ENCODE measurements at places on chromosomes 12 and 14.
A peak's percentile ranks its signal among the peaks of the same experiment; 100 is the strongest.

GRCh38 chr12:75389706-75390105, 1.2 kb upstream of the GLIPR1L2 start:
- DNase-seq, result no peak

DNA sequence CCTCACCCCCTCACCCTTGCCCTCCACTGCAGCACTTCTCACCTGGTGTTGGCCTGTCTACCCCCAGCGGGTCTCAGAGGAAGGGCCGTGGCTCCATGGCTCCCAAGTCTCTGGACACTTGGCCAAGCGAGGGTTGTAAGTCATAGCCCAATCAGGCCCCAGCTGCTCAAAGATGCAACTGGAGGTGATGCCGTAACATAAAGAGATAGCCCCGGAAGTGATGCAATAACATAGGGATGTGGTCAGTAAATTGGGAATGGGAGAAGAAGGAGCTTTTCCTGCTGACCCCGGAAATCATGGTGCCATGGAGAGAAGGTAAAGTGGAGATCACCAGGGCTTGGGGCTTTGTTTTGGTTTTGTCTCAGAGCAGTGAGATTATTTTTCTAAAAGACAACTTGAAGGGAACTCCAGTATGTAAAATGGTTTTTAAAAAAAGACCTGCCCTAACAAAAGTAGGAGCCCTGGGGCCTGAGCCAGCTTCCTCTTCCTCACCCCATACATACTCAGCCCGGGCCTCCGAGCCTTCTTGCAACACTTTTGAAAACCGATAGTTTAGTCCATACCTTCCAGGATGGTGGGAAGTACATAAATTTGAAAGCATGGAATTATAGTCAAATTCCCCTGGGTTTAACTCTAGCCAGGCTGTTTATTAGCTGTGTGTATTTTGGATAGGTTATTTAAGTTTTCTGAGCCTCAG, 212.5 kb downstream of the CRADD start:
- DNase-seq, result no peak

DNA sequence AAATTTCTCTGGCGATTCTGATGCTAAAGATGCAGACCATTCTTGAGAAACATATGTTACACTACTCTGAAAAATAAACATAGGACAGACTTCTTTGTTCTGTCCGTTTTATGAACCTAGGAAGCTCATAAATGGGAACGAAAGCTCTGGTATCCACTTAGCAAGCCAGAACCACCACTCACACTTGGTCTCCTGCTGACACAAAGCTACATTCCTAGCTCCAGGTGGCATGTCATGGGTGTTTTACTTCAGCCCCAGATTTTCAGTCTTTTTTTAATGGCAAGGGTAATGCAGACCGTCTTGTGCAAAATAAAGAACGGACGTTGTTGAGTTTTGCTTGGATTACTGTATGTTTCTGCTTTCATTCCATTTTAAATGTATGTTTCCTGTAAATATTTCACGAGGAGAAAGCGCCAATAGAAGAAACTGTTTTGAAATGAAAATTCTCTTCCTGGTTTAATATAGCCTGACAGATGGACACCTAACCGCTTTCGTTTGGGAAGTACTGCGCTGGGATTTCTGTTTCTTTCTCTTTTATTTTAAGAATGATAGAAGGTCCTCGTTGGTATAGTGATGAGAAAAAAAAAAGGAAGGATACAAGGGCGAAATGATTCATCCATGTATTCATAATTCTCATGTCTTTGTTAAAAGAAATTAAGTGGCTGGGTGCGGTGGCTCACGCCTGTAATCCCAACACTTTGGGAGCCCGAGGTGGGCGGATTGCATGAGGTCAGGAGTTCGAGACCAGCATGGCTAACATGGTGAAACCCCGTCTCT, 871 bp upstream of the COQ5 start:
- DNase-seq, result peak; percentile 64

DNA sequence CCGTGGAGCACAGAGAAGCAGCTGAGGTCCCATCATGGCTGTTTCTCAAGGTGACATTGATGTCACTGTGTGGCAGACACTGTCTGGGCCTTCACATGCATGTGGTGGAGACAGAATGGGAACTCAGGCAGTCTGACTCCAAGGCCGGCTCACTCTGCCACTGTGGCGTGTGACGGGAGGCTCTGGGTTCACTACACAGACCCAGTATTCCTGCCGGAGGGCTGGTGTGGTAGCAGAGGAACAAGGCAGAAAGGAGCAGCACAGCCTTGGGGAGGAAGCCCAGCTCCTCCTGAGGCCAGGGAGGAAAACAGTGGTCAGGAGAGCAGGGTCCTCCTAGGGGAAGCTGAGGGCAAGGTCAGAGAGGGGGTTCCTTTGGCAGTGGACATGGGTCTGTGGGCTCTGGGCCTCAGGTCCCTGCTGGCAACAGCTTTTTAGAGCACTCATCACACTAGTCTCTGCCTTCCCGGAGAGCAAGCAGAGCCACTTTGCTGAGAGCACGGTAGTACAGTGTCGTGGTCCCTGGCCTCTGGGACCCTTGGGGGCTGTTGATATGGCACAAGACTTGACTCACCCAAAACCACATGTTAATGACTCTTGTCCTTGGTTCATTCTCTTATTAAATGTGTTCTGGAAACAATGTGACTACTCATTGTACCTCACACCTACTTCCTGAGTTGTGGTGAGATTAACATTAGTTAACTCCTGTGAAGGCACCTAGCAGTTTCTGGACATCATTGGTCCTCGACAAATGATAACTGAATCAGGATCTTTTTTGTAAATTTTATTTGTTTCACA, 21.3 kb downstream of the DCAF4 start:
- DNase-seq, result no peak

DNA sequence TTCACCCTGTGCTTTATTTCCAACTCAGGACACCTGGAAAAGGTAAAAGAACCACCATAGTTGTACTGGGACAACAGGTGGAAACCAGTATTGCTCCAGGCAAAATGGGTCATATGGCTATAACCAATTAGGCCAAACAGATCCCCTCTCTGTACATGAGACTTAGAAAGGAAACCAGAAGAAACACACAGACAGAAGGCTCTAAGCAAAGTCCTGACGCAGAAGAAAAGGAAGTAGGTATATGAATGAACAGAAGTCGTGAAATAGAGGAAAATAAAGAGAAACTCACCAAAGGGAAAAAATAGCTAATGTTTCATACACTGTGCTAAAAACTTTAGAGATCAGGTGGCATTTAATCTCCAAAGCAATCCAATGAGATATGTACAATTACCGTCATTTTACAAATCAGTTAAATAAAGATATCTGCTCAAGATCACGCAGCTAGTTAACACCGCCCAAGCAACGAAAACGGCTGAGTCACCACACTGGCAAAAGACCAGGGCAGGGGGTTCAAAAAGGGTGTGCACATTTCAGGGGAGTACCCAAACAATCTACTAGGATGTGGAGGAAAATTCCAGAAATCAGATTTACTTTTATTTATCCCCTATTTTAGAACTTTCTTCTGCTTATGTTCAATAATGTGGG, 82.3 kb downstream of the ITPR2 start:
- DNase-seq, result no peak

DNA sequence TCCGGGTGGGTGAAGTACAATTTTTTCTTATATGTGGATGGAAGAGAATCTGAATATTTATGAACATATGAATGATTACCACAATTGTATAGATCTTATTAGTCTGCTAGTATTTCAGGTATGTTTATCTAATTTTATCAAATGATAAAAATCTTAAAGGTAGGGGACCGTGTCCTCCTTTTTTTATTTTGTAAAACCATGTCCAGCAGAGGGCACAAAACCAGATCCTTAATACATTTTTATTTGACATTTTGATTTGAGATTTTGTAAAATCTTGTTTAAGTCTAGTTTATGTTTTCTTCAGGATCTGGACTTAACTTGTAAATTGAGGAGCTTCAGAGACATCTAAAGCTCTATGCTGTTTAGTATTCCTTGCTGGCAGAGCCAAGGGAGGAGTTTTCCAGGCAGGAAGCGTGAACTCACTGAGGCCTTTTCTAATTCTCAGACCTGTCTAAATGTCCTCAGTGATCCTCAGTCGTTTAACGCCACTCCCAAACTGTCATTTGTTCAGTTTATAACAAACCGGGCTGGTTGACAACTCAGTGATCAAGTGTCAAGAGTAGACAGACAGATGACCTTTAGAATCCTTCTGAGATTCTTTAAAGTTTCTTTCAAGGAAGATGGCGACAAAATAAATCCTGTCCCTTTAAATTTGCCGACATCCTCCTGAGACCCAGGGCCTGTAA, 263.9 kb downstream of the KTN1 start:
- peak; percentile 22 for DNase-seq

- DNase-seq, result peak; percentile 34
These were observed 972 bp downstream of the PTGDR start for GRCh38 chr14:52268279-52269061.

GRCh38 chr14:55117803-55118441, 11.1 kb upstream of the LGALS3 start:
- no peak for DNase-seq

GRCh38 chr14:57988445-57988844, 122.6 kb upstream of the SLC35F4 start:
- DNase-seq, result no peak

DNA sequence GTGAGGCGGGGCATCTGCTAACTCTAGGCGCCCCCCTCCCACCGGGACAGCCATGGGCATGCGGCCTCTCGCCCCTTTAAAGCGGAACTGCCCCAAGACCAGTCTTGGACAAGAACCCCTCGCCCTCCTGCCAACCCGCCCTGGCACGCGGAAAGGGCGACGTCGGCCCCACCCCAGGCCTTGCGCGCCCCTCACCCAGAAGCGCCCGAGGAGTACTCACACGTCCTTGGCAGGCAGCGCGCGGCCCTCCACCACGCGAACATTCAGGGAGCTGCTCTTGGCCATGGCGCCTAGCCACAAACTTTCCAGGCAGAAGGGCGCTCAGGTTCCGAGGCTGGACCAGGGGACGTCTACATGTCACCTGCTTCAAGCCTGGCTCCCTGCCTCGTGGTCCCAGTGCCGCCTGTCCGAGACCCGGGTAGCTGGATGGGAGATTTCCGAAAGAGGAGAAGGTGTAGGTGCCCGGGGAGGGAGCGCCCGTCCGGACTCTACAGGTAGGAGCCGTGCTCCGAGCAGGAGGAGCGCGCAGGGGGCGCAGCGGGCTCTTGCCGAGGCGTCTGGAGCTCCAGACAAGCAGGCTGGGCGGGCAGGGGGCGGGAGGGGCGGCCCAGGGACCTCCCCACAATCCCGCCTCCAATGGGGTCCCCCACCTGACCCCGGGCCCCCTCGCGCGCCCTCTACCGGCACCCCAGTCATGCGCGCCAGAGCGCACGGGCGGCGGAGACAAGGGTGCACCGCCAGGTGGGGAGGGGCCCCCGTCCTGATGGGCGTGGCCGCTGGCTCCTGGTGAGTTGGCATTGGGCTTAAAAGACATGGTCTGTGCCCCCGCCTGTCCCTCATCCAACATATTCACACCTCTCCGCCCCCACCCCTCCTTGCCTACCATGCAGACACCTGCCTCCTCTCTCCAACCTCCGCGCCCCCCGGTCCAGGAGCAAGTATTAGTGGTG, at the start of gene RASAL1:
Gene RASAL1, minus strand, starts transcription at position 584 of the 950 bp plus-strand sequence. Its CDS starts 299 bp downstream, at position 285.
- DNase-seq, result no peak

- no peak for DNase-seq
These were observed 59.8 kb downstream of the BCL11B start for GRCh38 chr14:99212199-99212598.

- no peak for DNase-seq
These were observed 22.1 kb downstream of the PRKD1 start for GRCh38 chr14:29905543-29905942.

GRCh38 chr14:49114161-49114893, 471.9 kb downstream of the RPS29 start:
- no peak for DNase-seq

DNA sequence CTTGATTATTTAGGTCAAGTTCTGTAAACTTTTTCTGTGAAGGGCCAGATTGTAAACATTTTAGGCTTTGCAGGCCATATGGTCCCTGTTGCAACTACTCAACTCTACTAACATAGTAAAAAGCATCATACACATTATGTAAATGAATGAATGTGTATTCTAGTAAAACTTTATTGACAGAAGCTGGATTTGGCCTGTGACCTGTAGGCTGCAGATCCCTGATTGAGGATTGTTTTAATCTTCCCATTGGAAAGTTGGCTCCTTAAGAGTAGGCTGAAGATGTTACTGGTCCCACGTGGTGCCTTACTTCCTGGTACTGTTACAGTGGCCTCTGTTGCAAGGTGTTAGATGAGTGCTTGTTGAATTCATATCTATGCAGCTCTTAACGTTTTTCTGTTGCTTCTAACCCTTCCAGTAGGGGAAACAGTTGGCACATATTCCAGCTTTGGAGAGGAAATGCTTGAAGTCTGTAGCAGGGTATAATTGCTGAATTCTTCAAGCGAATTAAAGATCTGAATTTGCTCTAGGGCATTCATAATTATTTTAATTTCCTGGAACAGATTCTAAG, 133.6 kb upstream of the DNM1L start:
- no peak for DNase-seq

DNA sequence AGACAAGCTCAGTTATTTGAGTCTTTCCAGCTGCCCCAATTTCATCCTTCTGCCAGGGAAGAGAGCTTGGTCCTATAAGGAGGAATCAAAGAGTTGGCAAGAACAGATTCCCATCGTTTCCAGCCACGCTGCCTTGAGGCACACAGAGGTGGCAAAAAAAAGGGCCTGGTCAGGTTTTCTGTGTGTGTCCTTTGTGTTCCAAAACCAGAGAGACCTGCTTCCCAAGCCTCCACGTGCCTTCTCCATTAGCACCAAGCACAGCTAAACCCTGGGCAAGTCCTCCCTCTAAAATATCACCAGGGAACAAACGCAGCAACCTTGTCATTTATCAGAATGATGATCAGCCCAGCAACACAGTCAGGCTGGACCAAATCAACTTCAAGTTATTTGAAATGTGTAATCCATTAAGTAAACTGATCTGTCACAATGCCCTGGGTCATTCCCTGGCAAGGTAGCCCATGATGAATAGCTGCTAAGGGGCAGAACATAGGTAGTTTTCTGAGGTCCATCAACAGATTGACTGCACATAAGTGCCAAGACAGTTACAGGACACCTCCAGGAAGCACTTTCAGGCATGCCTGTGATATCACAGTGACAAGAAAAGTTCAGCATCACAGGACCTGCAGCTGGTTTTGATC, 28.6 kb upstream of the C12orf42 start:
- DNase-seq, result no peak

DNA sequence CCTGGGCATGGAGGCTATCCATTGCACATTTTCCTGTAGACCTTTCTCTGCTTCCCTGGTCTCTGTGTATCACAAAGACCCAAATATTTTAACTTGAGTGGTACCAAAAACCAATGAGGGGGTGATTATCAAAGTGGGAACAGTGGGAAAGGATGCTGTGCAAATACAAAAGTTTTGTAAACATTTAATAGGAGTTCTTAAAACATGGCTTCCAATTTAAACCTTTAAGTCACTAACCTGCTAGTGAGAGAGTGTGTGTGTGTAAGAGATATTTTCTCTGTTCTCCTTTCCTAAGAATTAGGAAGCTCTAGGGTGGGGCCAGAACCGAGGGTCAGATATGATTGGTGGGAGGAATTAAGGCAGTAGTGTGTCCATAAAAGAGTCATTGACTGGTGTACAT, 64.5 kb upstream of the ARHGAP5 start:
- no peak for DNase-seq

GRCh38 chr12:126160912-126161311, 1095.7 kb downstream of the AACS start:
- DNase-seq, result no peak

- no peak for DNase-seq
These were observed 18.8 kb downstream of the CLMN start for GRCh38 chr14:95300697-95301526.

All from astrocyte of the spinal cord (primary cell).